ENCODE measurements at places on chromosomes 13 and 19. TPM values are rescaled to one million over a fixed set of nuclear protein-coding genes. Genes with fewer than 3 reads are reported as not detected.

- H3K36me3 ChIP-seq: no peaks in the 10 kb centered on the region
- H3K4me1 ChIP-seq: no peaks in the 10 kb centered on the region
- no peak for DNase-seq
- H3K4me3 ChIP-seq: no peak overlapping the region
These were observed 2.2 kb downstream of the GPR32 start for GRCh38 chr19:50772476-50772875.

Gene ADGRE3
- total RNA-seq: 0.50 TPM

DNA sequence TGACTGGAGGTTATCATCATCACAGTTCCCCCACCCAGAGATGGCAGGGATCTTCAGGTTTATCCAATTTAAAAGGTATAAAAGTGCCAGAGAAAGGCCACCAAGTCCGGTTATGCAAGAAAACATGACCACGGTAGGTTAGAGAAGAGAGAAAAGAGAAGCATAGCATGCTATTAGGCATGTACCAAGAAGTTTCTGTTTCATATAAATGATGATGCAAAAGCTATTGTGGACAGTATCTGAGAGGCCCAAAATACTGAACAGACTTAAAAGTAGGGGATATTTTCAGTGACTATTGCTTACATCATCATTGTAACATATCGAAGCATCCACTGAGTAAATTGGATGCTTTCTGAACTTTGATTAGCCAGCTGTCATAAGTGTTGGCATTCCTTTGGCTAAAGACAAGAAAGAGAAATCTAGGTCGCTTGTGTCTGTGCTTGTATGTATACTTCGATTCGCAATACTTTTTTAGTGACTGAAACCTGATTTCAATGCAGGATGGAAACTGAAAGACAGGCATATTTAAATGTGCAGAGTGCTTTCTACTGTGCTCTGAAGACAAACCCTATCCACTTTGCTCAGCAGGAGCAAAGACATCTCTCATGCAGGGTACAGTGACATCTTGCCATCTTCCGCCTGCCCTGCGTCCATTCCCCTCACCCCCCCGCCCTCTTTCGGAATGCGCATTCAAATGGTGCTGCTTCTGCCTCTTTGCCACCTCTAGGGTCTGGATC lies 180.3 kb downstream of the SHISA2 start:
- no peak overlapping the region for H3K27ac ChIP-seq
- no peaks in the 10 kb centered on the region for H3K27me3 ChIP-seq
- H3K4me1 ChIP-seq: no peaks in the 10 kb centered on the region
- H3K36me3 ChIP-seq: no peaks in the 10 kb centered on the region
- H3K4me3 ChIP-seq: no peak overlapping the region
- DNase-seq: no peak

- H3K4me3 ChIP-seq: no peak overlapping the region
- no peaks in the 10 kb centered on the region for H3K36me3 ChIP-seq
These were observed 15.1 kb downstream of the KCNRG start for GRCh38 chr13:50030315-50030714.

Gene NFIX
- 166 TPM for total RNA-seq

GRCh38 chr13:43136920-43137575 lies 113.7 kb downstream of the DNAJC15 start:
- DNase-seq: no peak
- H3K4me1 ChIP-seq: no peaks in the 10 kb centered on the region
- no peak overlapping the region for H3K4me3 ChIP-seq
- H3K36me3 ChIP-seq: no peaks in the 10 kb centered on the region
- H3K27ac ChIP-seq: no peak overlapping the region

GRCh38 chr19:33905937-33906577 lies 109.4 kb downstream of the KCTD15 start:
- peak; percentile 18 for DNase-seq
- peak overlapping the region; percentile 44 for H3K4me3 ChIP-seq
- H3K36me3 ChIP-seq: no peaks in the 10 kb centered on the region
- no peaks in the 10 kb centered on the region for H3K4me1 ChIP-seq

DNA sequence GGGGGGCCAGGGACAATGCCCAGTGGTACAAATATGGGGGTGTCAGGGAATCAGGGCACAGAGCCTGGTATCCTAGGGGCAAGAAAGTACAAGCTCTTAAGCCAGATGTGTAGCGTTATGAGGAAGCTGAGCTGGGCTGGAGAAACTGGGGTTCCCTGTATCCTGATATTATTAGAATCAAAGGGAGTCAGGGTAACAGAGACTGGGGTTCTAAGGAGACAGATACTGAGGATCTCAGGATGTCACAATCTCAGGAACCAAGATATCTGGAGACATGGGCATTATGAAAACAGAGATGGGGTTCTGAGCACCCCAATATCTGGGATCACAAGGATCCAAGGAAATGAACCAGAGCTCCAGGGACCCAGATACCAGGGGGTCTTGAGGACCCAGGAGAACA lies 784 bp downstream of the BCL3 start:
- no peaks in the 10 kb centered on the region for H3K27me3 ChIP-seq
- H3K36me3 ChIP-seq: no peaks in the 10 kb centered on the region
- H3K4me1 ChIP-seq: peaks cover 71% of the 10 kb centered on the region
- peak overlapping the region; percentile 60 for H3K4me3 ChIP-seq
- H3K27ac ChIP-seq: peak overlapping the region; percentile 97
- no peak for DNase-seq

DNA sequence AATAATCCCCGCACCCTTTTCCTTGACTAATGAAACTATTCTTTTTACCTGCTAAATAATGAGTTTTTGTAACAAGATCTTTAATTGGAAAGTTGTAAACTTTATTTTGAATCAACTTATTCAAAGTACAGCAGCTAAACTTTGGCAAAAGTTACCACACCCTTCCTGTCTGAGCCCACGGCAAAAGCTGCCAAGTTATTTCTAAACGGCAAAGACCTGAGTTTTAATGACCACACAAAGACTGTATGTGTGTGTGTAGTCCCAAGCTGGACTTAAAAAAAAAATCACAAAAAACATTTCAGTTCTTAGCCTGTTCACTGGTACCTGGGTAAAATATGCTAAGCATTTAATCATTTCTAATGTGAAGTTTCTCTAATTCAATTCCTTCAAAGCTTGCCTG lies 60.7 kb downstream of the ZAR1L start:
- no peak for DNase-seq
- peak overlapping the region; percentile 4 for H3K4me3 ChIP-seq
- no peaks in the 10 kb centered on the region for H3K4me1 ChIP-seq
- H3K36me3 ChIP-seq: peaks cover 18% of the 10 kb centered on the region
- peak overlapping the region; percentile 74 for H3K27ac ChIP-seq

DNA sequence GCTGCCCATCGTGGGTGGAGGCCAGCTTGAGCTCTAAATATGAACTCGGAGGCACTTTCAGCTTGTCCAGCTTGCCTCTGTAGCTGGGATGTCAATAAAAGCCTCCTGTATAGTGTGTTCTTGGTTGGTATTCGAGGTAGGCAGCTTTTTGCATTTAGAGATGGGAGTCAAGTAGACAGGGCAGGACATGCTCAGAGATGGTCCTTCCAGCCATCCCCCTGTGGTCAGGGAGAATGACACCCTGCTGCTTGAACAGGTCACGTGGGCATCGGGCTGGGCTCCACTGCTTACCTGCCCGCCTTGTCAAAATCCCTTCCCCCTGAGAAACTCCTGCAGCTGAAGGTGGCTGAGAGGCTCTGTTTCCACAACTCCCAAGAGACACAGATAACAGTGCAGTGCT lies 302.5 kb downstream of the ZNF536 start:
- no peak overlapping the region for H3K27ac ChIP-seq
- no peaks in the 10 kb centered on the region for H3K36me3 ChIP-seq

- no peak for DNase-seq
- no peaks in the 10 kb centered on the region for H3K36me3 ChIP-seq
These were observed 3.2 kb downstream of the CCNP start for GRCh38 chr19:40223135-40223822.

GRCh38 chr13:32107474-32107873 lies 75.9 kb downstream of the FRY start:
- DNase-seq: no peak
- no peaks in the 10 kb centered on the region for H3K27me3 ChIP-seq
- no peaks in the 10 kb centered on the region for H3K4me1 ChIP-seq
- H3K4me3 ChIP-seq: no peak overlapping the region

Gene TJP3
- total RNA-seq: 36.2 TPM

DNA sequence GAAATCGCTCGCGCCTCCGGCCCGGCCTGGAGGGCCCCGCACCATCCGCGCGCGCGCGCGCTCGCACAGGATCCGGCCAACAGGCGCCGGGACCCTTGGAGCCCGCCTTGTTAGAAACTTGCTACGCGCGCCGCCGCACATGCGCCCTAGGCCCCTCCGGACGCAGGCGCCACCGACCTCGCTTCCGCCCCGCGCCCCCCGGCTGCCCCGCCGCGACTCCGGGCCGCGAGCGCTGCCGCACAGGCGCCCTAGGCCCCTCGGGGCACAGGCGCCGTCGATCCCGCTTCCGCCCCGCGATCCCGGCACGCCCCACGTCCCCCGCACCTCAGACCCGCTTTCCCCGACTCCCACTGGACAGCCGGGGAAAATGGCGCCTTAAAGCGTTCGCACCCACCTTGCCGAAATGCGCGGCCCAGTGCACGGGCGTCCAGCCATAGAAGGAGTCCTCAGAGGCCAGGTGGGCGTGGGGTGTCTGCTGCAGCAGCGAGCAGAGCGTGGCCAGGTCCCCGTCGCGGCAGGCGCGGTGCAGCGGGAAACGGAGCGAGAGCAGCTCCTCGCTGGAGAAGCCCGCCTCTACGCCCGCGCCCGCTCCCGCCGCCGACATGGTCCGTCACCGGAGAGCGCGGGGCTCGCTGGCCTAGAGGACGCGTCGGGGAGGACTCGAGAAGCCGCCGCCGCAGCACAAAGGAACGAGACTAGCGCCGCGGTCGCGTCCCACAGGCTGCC lies 375 bp downstream of the ANKRD10 start:
- H3K4me3 ChIP-seq: peak overlapping the region; percentile 93
- peaks cover 55% of the 10 kb centered on the region for H3K4me1 ChIP-seq
- no peaks in the 10 kb centered on the region for H3K27me3 ChIP-seq
- H3K27ac ChIP-seq: peak overlapping the region; percentile 99

Gene CEACAM8
- 0.16 TPM for total RNA-seq

- DNase-seq: no peak
- H3K4me3 ChIP-seq: no peak overlapping the region
These were observed 184.2 kb downstream of the ZNF486 start for GRCh38 chr19:20351244-20351643.

DNA sequence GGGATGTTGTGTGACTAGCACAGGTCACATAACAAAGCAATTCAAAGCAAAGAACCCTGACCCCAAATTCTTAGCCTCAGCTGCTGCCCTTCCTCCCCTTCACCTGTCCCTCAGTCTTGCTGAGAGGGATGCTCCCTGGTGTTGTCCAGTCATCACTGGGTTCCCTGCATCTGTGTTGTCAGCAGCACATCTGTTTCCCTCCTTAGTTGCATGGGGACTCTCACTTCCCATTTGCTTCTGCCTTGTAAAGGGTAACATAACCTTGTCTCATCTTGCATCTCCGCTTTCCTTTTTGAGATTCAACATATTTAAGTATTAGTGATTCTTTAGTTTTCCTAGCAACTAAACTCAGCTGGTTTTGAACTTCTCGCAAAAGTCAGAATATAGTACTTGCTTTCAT lies 54.0 kb downstream of the SPATA13 start:
- H3K27ac ChIP-seq: no peak overlapping the region
- DNase-seq: no peak
- no peaks in the 10 kb centered on the region for H3K27me3 ChIP-seq
- no peaks in the 10 kb centered on the region for H3K36me3 ChIP-seq

- no peaks in the 10 kb centered on the region for H3K36me3 ChIP-seq
- no peak within 1 kb of the TSS for H3K27ac ChIP-seq
- DNase-seq: no peak
These were observed at the start of gene SYCN for GRCh38 chr19:39203372-39204341. TSS of gene SYCN (minus strand) at chr19:39204263. CDS start at chr19:39204254, 9 bp downstream.

Gene SLC15A1
- total RNA-seq: not detected
